ENCODE measurements at places on chromosomes 6 and 20. TPM values are rescaled to one million over a fixed set of nuclear protein-coding genes. Genes with fewer than 3 reads are reported as not detected.

The ANKS1A gene
- 23.4 TPM for total RNA-seq

The HAO1 gene
- not detected for total RNA-seq

The IP6K3 gene
- not detected for total RNA-seq

The MYBL2 gene
- 108 TPM for total RNA-seq

The PFDN4 gene
- 27.9 TPM for total RNA-seq

The EBF4 gene
- 0.23 TPM for total RNA-seq

The SAMD10 gene
- total RNA-seq, result 47.2 TPM

The ADGRG6 gene
- total RNA-seq, result 6.6 TPM

The PXDC1 gene
- total RNA-seq, result 45.3 TPM

The TRMT11 gene
- 13.8 TPM for total RNA-seq

The TOX2 gene
- 0.18 TPM for total RNA-seq

The HMGCLL1 gene
- not detected for total RNA-seq

The KCNG1 gene
- total RNA-seq, result not detected

The BCKDHB gene
- total RNA-seq, result 25.0 TPM
